ENCODE measurements at places on chromosomes 13 and 19.

DNA sequence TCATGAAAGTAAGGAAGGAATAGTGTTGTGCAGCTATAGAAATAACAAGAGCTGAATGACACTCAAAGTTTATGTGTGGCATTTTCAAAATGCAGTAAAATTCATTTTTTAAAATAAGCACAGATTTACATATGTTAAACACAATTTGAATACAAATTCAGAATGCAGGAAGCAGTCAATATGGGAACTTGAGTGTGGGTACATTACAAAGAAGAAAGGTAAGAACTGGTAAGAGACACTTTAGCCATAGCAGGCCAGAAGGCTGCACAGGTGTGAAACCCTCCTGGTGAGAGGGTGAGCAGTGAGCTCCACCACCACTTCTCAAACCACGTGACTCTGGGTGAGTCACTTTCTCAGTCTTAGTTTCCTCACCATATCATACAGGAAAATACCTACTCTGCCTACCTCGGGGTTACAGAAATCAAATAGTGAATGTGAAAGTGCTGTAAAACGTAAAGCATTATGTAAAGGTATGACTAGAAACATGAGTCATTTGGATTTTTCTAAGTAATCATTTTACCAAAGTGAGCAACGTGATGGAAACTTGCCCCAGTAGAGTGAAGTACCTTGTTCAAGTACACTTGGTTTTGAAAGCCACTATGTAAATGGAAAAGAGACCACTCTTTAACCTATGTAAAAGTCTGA lies 40.5 kb downstream of the USP12 start:
- peak; percentile 65 for DNase-seq

DNA sequence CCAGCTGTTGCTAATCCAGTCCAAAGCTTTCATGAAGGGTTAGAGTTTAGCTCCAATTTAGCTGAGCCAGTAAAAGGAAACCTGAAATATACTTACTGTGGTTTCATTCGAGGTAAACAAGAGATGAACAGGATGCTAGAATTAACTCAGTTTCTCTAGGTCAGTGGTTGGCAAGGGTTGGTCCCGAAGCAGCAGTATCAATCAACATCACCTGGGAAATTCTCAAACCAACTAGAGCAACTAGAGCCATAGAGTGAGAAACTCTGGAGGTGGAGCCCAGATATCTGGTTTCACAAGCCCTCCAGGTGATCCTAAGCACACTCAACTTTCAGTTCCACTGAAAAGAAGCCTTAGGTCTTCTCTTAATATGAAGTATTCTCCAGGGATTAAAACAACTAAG lies 376.7 kb downstream of the OXGR1 start:
- no peak for DNase-seq

GRCh38 chr19:33387351-33388230 lies 14.1 kb downstream of the CEBPG start:
- no peak for DNase-seq

DNA sequence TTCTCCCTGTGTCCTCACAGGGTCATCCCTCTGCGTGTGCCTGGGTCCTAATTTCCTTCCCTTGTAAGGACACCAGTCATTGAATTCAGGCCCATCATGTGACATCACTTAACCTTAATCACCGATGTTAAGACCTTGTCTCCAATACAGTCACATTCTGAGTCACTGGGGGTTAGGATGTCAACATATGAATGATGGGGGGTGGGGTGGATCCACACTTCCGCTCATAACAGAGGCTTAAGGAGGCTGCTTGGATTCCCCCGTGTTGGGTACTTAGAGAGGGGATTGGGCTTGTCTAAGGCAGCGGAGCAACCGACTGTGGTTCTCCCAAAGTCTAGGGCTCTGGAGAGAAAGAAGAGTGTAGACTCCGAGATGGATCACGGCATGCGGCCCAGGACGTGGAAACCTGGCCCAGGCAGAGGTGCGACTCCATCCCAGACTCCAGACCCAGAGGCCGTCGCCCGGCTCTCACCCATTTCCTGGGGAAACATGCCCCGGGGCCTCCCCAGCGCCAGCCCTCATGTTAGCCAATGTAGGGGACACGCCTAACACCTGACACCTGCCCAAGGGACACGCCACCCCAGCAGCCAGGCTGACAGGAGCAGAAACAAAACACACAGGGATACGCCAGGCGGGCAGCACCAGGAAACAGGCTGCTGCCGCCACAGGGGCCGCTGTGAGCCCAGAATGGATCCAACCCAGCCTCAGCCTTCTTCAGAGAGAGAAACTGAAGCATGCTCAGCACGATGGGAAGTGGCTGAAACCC lies 17.1 kb upstream of the IGLON5 start:
- no peak for DNase-seq

DNA sequence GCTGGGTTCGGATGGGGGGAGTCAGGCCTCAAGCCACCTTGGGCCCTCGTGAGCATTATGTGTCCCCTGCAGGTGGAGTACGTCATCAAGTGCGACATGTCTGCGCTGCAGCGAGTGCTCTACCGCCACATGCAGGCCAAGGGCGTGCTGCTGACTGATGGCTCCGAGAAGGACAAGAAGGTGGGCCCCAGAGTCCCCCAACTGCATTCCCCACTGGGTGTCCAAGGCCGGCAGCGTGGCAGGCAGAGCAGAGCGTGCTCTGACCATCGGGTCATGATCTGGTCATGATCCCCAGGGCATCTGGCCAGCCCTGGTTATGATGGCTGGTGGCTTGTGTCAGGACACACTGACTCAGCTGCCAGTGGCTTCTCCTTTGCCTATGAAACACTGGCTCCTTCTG lies 63.4 kb downstream of the SMARCA4 start:
- DNase-seq = no peak

GRCh38 chr19:46042252-46042883 lies 1.6 kb upstream of the IGFL4 start:
- DNase-seq = no peak

DNA sequence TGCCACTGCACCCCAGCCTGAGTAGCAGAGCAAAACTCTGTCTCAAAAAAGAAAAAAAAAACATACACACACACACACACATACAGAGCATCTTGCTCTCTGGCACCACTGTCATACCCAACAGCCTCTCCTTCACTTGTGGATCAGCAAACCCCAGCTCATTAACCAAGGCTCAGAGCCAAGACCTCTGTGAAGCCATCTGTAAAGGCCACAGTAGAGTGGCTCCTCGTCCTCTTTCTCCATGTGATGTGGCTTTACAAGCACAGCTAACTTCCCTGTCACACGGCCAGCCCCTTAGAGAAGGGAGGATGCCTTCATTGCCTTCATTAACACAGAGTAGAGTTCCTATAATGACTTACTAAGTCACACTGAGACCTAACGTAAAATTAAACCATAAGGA lies 62.7 kb upstream of the LSM14A start:
- no peak for DNase-seq

- no peak for DNase-seq
Observed at GRCh38 chr13:53201454-53202225, 173.0 kb downstream of the OLFM4 start.

- no peak for DNase-seq
Observed at GRCh38 chr13:111789420-111789819, 277.5 kb upstream of the SOX1 start.

- DNase-seq = no peak
Observed at GRCh38 chr13:27991881-27992280, 3.4 kb upstream of the URAD start.

DNA sequence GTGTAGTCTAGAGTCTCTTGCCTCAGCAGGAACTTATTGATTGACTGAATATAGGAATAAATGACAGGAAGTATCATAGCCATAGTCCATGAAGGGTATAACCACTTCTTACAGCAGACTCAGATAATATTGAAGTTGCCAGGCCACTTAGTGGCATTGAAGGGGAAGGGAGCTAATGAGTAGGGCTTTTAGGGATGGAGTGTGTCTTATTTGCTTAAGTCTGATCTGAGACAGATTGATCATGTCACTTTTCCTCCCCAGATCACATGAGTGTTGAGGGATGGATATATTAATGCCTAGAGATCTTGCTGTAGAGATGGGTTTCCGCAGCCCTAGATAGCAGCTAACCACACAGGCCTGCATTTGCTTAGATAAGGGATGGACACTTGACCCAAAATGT lies 62.2 kb upstream of the NBEA start:
- no peak for DNase-seq

DNA sequence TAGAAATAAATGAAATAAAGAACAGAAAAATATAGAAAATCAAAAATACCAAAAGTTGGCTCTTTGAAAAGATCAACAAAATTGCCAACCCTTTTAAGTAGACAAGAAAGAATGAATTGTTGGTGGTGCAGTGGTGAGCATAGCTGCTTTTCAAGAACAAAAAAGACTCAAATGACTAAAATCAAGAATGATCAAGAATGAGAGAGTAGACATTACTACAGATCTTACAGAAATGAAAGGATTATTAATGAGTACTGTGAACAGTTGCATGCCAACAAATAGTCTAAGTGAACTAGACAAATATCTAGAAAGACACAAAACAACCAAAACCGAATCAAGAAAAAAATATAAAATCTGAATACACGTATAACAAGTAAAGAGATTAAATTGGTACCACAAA lies 53.9 kb downstream of the FNDC3A start:
- DNase-seq = no peak

DNA sequence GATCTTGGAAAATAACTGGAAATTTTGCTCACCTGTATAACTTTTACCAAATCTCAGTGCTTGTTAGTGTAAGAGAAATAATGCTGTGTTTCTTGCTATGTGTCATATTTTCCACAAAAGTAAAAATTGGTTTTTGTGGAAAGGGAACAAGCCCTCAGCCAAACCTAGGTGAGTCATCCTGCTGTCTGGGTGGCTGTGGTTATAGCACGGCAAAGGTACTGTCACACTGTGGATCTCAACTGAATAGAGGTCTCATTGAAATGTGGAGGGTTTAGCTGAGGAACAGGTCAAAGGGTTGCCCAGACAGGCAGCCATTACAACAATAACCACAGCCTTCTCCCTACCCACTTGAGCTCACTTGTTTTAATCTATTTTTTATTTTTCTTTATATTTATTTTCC lies 338.8 kb upstream of the DACH1 start:
- DNase-seq = no peak

DNA sequence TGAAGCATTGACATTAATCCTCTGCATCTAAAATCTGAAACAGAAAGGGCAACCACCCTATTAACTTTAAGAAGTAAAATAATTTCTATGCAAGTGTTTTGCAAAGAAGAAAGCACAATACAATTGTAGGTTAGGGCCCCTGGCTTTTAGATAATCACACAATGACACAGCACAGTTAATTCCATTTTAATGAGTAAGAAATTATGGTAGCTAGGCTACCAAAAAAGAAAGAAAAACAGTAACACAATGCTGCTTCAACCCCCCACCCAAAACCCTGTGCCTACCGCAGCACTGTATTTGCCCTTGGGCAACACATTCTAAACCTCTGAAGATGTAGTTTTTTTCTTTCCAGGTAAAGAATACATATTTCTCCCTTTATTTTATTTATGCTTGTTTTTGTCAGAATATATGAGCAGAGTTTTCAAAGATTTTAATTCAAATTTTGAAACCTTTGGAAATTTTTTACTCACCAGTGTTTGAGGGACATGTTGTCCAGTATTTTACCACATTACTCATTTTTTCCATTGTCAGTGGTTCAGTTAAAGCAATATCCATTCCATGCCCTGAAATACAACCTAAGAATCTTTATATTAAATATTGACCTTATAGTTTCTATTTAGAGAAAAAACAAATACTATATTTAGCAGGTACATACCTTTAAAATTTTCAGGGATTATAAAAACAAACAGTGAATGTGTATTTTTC lies 21.1 kb downstream of the SOHLH2 start:
- no peak for DNase-seq

- no peak for DNase-seq
Observed at GRCh38 chr13:99256709-99257108, 1.5 kb downstream of the GPR18 start.

- DNase-seq = no peak
Observed at GRCh38 chr19:48433337-48433736, 12.4 kb upstream of the GRWD1 start.

GRCh38 chr19:52685811-52686210 lies 47.7 kb upstream of the ZNF83 start:
- no peak for DNase-seq

GRCh38 chr13:98509271-98510155 lies 67.4 kb downstream of the STK24 start:
- DNase-seq = peak; percentile 44

DNA sequence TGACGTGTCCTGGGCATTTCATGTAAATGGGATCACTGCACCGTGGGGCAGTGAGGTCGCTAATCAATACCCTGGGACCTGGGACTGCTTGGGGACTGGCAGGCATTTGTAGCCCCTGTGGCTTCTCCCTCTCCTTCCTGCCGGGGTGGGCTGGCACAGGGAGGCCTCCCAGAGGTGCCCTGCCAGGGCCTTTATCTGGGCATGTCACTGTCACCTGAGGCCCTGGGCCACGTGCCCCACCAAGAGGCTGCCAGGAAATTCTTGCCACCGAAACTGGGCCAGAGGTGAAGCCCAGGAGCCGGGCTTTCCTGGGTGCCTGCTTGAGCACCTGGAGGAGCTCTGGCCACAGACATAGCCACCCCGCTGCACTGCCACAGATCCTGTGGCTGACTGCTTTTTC lies 1.8 kb upstream of the NMRK2 start:
- no peak for DNase-seq

DNA sequence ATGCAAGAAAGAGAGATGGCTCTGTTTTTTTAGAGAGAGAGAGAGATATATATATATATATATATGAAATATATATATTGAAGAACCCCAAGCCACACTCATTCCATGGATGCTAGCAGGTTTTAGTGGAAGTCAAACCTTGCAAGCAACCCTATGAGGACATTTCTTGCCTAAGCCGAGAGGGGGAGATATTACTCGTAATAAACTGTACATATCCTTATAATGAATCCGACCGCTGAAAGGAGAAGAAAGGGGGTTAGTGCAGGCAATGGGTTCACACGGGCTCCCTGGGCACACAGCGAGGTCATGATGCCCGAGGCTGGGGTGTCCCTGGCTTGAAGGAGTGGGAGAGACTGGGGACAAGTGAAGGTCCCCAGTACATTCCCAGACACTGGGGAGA lies 78.3 kb downstream of the IER2 start:
- no peak for DNase-seq

DNA sequence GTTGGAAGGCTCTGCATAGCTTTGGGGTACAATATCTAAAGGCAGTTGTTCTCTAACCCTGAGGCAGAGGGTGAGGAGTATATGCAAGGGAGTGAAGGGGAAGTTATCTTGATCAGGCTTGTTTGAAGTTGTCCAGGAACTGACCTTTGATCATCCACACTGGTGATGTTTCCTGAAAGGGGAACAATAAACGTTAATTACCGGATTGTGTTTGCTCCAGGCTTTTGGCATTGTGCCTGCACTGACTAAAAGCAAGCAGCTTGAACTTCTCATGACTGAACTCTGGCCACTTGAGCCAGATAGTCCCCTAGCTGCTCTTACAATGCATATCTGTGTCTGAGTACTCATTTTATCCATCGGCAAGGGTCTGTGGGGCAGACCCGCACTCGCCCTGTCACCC lies 27.0 kb upstream of the ZNF726 start:
- no peak for DNase-seq

GRCh38 chr19:50857366-50857765 lies 2.7 kb downstream of the KLK3 start:
- no peak for DNase-seq

GRCh38 chr13:40356011-40356410 lies 310.4 kb downstream of the FOXO1 start:
- DNase-seq = no peak

- peak; percentile 44 for DNase-seq
Observed at GRCh38 chr19:55486971-55487923, 989 bp upstream of the SSC5D start.

Data from stimulated activated CD4-positive, alpha-beta T cell treated with anti-CD3 and anti-CD28 coated beads, Interleukin-12 subunit alpha, Interleukin-12 subunit beta, amount 100 ng/mL, for 48 hours (primary cell).